ENCODE measurements at places on chromosomes 13 and 19.

- no peak for DNase-seq
Observed at GRCh38 chr13:25943658-25944057, 108.2 kb downstream of the SHISA2 start.

DNA sequence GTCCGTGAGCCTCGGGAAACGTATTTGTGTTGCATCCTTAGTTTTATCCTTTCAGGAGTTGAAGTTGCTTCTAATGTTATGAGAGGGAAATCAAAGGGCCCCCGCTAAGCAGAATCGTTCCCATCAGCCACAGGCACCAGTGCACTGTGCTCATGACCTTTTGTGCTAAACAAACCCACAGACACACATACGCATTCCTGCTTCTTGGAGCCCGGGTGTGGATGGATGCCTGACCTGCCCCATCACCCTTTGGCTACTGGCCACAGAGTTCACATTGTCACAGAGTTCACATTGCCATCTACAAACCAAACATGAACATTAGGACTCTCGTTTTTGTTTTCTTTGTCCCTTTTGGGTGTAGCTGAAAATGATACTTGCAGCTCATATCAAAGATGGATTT, 47.2 kb downstream of the CHST8 start:
- no peak for DNase-seq

- DNase-seq: no peak
Observed at GRCh38 chr13:51645154-51645650, 60.9 kb downstream of the WDFY2 start.

DNA sequence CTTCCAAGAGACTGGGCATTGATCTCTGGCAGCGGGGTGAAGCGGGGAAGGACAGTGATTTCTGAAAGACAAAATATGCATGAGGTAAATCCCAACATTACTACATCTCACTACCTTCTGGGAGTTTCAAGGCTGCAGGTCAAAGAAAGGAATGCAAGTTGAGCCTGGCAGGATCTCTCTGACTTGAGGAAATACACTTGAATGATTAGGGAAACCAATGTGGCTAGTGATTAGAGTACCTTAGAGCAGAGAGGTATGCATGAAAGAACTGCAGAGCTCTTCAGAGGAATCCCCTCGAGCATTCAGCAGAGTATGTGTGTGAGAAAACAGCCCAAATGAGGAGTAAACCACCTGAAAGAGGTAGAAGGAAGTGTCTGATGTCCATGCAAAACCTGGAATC, 2874.1 kb upstream of the PCDH20 start:
- no peak for DNase-seq

DNA sequence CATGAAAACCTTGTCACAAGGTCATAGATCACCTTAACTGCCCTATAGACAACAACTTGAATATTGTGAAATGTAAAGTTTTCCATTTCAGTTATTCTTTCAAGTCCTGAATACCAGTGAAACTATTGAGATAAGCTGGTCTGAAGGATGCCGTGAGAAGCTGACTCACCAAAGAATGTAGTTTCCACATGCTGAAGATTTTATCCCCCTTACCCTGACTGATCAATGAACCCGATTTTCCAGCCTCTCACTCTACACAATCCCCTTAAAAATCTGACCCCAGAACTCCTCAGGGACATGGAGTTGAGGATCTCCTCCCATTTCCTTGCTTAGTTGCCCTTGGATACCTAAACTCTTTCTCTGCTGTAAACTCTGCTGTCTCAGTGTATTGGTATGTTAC, 67.5 kb downstream of the POSTN start:
- no peak for DNase-seq

- DNase-seq: no peak
Observed at GRCh38 chr13:45297456-45298205, 43.4 kb downstream of the TPT1 start.

GRCh38 chr13:103487841-103488240, 421.6 kb upstream of the SLC10A2 start:
- no peak for DNase-seq

GRCh38 chr13:77898097-77898496, 20.5 kb downstream of the EDNRB start:
- no peak for DNase-seq
